ENCODE measurements at places on chromosomes 1 and 21.
A peak's percentile ranks its signal among the peaks of the same experiment; 100 is the strongest.

DNA sequence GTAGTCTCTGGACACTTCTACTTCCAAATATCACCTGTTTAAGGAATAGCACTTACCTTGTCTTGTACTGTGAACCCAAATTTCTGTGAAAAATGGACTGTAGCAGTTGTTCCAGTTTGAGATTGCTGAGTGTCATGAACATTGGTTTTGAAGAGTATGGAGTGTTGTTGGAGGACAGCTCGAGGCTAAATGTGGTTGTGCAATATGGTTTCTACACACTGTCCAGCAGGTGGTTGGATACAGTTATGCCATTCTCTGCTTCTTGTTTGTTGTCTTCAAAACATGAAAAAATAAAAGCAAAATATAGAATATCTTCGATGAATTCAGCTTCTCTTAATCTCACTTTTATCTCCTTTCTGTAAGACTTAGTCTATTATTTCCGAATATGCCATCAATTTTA lies 67.1 kb downstream of the DDR2 start:
- DNase-seq = no peak

GRCh38 chr1:8825985-8826481 lies 8.6 kb upstream of the RERE start:
- DNase-seq = peak; percentile 92

DNA sequence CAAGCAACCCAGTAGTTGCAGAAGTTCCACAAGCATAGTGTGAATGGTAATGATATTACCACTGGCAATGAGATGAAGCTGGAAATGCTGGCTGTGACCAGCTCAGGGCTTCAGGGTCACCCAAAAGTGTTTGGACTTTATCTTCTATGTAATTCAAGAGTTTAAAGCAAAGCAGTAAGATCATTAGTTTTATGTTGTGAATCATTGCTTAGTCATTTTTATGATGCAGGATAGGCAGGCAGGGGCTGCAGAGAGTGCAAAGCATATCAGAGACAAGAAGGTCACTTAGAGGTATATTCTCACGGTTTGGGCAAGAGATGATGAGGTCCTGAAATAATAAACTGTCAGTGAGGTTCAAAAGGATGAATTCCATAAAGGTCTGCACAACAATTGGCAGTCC lies 147.4 kb downstream of the OLFM3 start:
- DNase-seq = no peak

- DNase-seq = no peak
Measured at GRCh38 chr21:14414932-14415508, 32.1 kb upstream of the HSPA13 start.

GRCh38 chr1:224064150-224064549 lies 49.8 kb upstream of the FBXO28 start:
- DNase-seq = no peak

DNA sequence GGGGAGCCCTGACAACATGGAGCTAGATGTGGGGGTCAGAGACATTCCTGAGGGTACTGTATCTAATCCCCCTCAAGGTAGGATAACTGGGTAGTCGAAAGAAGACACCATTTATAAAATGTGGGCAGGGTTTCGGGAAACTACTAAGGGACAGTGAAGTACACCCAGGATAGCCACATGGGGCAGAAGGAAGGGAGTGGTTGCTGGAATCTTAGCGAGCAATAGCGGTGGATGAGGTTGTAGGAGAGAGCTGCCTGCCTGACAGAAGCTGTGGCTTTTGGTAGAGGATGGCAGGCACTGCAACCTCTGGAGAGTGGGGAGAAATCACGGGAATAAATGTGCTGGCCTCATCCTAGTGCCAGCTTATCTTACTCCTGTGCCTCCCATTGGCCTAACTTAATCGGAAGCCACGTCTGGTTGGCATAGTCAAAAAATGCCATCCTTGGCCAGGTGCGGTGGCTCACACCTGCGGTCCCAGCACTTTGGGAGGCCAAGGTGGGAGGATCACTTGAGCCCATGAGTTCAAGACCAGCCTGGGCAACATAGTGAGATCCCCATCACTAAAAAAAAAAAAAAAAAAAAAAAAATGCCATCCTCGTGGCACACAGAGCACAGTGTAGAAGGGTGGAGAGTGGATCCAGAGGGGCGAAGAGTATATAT lies 23.4 kb upstream of the MAPKAPK2 start:
- DNase-seq = no peak
